ENCODE measurements at places on chromosomes 1 and 21.

DNA sequence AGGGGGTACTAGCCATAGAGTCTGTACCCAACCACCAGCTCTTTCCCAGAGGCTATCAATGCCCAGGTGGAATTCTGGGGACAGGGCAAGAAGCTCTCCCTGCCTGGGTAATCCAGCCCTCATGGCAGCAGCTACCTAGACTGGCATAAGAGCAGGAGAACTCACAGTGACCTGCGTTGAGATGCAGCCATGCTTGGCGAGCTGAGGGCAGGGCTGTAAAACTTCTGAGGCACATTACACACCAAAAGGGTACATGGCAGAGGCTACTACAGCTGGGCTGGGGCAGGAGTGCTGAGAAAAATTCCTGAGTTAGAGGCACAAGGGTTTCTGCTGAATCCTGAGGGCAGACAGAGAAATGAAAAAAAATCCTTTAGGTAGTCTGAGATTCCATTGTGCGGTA lies 927.9 kb upstream of the B3GALT2 start:
- DNase-seq, result no peak

- no peak for DNase-seq
Measured at GRCh38 chr1:61083807-61084440, 1.6 kb downstream of the NFIA start.

DNA sequence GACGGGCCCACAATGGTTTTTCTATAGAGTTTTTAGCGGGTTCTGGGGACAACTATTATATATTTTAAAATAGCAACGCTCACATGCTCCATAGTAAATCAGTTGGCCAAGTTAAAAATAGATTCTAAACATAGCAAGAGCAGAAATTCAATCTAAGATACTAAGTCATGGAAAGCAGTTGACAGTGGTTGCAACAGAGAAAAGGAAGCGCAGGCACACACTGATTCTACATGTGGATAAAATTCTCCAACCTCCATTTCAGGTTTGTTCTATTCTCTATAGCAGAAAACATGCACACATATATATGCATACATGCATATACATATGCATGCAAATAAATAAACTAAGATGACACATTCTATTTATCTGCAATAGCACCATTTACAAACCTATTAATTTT lies 89.6 kb upstream of the HNRNPU start:
- no peak for DNase-seq

DNA sequence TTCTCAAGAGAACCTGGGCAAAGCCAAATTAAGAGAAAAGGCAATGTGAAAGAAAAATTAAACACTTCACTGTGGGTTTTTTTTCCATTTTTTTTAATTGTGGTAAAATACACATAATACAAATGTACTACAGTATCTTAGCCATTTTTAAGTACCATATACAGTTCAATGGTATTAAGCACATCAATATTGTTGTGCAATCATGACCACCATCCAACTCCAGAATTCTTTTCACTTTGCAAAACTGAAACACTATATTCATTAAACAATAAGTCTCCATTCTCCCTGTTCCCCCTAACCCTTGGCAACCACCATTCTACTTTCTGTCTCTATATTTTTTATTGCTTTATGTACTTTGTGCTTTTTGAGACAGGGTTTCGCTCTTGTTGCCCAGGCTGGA lies 17.8 kb upstream of the OTUD7B start:
- DNase-seq, result no peak

GRCh38 chr1:33465316-33465715 lies 7.1 kb upstream of the ZSCAN20 start:
- DNase-seq, result no peak

GRCh38 chr1:52032124-52032784 lies 1.4 kb downstream of the KTI12 start:
- DNase-seq, result no peak

DNA sequence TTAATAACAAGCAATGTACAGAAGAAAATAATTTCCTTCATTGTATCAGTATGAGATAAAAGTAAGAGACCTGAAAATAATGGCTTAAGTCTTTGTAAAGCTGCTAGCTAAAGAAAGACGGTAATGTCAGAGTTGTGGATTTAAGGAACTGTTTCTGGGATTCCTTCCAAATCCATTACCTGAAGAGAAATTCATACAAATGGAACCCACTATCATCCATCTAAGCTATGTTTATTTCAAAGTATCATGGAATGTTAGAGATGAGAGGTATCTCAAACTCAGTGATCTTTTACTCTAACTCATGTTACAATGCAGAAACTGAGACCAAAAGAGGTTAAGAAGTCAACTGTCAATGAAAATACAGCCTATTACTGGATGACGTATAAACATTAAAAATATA lies 197.7 kb downstream of the DENND1B start:
- DNase-seq, result no peak

Measured in CD4-positive, alpha-beta T cell treated with Interleukin-4 for 4 hours (primary cell).